ENCODE measurements at places on chromosomes 5 and 9.

DNA sequence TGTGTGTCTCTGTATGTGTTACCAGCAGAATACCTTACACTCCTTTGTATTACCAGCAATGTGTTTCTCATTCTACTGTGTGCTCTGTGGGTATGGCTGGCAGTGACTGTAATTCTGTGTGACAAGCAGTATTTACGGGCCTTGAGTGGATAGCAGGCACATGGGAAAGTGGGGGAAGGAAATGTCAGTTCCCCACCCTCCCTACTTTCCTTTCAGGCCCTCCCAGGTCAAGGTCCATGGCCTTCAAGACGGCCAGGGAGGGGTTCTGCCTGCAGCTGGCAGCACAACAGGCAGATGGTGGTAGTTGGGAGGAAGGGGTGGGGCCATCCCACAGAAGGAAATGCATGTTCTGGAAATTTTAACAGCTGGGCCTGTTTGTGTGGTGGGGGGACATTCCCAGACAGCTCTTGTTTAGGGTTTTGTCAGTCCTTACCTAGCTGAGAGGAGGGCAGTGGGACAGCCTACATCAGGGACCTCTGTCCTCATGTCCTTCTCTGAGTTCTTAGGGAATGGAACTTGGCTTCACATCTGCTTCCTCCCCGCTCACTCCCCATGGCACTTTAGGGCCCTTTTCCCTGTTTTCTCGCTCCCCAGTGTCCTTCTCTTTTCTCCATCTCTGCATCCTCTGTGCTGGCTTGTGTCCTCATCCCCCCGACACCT, 14.6 kb upstream of the TNIP1 start:
- no peak for DNase-seq

- DNase-seq, result no peak
These were observed 7.3 kb downstream of the CCDC112 start for GRCh38 chr5:115289104-115289503.

GRCh38 chr5:74579215-74579614, 61.3 kb downstream of the ENC1 start:
- no peak for DNase-seq

DNA sequence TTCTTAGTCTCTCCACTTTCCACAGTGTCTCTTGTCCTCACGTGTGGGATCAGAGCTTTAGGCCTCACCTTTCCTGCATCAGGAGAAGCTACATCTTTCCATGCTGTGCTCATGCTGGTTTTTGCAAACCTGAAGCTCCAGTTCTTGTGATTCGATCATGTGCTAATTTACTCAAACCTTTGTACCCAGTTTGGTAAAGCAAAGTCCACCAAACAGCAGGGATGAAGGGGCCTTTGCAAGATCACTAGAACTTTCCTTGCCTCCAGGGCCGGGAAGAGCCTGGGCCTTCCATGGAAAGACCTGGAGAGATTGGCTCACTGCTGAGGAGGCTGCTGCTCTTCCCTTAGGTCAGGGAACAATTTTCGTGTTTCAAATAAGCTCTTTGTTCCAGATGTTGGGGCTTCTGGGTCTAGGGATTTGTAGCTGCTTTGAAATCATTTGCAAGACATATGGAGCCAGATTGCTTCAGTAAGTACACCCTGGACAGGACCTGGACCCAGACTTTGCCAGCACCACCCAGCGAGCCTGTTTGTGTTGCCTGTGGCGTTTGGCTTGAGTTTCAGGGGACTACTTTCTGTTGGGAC, 18.7 kb upstream of the SPATA31E1 start:
- DNase-seq, result no peak

GRCh38 chr5:137332296-137332695, 166.8 kb downstream of the SPOCK1 start:
- no peak for DNase-seq

GRCh38 chr5:77778881-77779438, 2.8 kb upstream of the TBCA start:
- no peak for DNase-seq

- no peak for DNase-seq
These were observed 87.1 kb downstream of the OSMR start for GRCh38 chr5:38932854-38933408.

GRCh38 chr5:7087719-7088297, 308.1 kb upstream of the ADCY2 start:
- no peak for DNase-seq

- no peak for DNase-seq
These were observed 6.7 kb downstream of the GLRA1 start for GRCh38 chr5:151917904-151918303.
